Right renal cortex interstitium (tissue), 3 donors: ENCODE measurements at places on chromosomes 1 and 21.

DNA sequence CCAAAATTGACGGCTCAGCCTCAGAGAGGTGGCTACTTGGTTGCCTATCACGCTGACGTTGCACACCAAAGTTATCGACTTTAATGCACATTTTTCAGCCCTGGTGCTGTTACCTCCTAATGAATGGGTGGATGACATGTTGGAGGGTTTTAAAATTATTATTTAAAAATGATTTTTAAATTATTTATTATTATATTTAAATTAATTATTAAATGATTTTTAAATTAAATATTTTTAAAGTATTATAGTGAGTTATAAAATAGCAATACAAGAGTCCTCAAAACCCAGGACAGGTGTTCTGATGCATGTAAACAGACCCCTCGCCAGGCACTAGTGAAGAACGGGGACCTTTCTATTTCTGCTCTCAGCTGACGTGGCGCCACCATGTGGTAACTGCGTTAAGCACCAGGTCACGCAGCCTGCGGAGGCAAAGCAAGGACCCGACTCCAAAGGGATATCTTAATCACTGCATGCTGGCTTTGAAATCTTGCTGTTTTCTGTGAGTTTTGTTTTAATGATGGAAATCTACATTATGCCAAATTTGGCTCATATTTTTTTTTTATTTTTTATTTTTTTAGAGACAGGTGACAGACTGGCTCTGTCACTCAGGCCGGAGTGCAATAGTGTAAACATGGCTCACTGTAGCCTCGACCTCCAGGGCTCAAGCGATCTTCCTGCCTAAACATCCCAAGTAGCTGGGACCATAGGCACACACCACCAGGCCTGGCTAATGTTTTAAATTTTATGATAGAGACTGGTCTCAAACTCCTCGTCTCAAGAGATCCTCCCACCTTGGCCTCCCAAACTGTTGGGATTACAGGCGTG is 22.6 kb downstream of the CASP9 start:
- DNase-seq = no peak

DNA sequence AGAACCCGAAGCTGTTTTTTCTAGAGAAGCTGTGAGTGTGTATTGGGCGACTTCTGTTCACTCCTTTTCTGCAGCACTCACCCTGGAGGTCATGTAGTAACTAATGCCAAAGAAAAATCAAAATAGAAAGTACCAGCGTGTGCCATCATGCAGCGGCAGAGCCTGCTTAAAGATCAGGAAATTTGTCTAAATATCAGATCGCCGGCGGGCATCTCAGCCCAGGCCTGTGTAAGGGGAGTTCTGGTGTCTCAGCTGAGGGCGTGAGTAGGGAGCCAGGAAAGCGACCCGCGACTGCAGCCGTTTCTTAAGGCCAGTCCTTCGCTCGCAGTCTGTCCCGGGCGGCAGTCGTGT is 768 bp downstream of the EDARADD start:
- no peak for DNase-seq

DNA sequence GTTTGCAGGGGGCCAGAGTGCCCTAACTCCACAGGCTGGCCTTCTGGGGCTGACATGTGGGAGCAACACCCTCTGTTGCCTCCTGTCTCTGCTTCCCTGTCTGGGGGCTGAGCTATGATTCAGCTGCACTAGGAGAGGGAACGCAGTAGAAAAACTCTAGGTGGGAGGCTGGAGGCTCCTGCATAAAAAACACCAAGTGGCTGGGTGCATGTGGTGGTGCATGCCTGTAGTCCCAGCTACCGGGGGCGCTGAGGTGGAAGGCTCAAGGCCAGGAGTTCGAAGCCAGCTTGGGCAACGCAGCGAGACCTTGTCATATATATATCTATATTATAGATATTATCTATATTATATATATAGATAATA is 5.6 kb downstream of the KIF17 start:
- DNase-seq = no peak

DNA sequence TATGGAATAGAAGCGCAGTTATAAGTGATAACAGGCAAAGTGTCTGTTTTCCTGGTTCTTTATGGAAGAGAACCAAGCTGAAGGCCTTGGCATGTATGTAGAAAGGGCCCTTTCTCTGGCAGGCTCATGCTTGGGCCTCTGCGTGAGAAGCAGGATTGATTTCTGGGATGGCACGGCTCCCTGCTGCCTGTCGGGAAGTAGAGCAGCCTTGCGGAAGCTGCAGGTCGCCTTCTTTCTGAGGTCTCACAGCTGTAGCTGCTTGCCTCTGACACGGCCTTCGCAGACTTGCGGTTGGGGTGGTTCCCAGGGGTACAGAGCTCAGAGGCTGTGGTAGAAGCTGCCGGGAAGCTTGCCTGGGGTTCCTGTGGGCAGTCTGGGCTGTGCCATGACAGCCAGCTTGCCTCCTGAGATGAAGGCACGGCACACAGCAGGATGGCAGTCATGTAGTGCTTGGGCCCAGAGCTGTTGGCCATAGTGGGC is 39.4 kb downstream of the TRAPPC10 start:
- DNase-seq = no peak

GRCh38 chr21:38920631-38921398 is 115.1 kb downstream of the ETS2 start:
- DNase-seq = no peak

- no peak for DNase-seq
Observed at GRCh38 chr1:6898974-6899539, 113.8 kb downstream of the CAMTA1 start.

DNA sequence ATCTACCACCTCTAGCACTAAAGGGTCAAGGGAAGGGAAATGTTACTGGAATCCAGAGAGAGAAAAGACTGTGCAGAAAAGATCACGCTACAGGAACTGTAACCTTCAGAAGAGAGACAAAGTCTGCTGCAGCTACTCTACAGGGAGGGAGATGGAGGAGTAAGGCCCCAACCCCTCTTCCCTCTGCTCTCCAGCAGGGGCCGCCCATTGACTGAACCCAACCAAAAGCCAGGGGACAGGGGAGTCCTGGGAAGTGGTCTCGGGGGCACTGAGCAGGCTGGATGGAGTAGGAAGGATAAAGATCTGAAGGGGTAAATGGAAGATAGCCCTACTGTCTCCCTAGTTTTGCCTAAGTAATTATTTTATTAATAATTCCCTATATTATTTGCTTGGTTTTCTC is 72.8 kb upstream of the NR5A2 start:
- no peak for DNase-seq
